Neuronal stem cell (in vitro differentiated cells): ENCODE measurements at places on chromosomes 11 and 22.

DNA sequence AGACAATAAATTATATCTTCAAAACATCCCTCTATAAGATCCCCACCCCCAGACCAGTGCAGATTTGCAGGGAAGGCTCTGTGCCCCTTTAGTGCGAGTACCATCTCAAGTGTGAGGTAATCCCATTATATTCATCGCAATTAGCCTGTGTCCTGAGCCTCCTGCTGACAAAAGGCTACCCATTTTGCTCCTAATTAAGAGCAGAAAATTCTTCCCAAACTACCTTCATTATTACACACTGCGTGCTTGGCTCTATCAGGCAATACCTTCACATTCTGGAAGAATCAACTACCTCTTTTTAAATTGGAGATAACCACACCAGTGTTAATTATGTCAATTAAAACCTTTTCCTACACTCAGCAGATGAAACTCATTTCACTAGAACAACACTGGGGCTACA, 1133.4 kb upstream of the CCDC90B start:
- H3K36me3 ChIP-seq = no peaks in the 10 kb centered on the region
- H3K4me3 ChIP-seq = no peak overlapping the region
- peak; percentile 79 for DNase-seq
- H3K4me1 ChIP-seq = no peaks in the 10 kb centered on the region

DNA sequence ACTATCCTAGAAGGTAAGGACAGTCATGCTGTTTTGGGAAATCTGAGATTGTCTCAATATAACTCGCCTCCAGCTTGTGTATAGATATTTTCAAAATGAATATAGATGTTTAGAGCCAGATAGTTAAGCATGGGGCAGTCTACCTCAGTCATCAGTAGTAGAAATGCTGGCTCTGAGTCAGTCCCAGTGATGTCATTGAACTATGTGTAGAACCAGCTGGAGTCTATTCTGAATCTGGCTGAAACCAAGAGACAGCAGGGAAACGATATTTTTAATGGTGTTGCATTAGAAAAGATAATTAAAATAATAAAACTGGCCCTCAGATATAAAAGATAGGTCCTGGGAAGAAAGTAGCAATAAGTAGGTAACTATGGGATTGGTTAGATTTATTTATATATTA, 25.9 kb downstream of the PIWIL4 start:
- no peaks in the 10 kb centered on the region for H3K36me3 ChIP-seq
- no peaks in the 10 kb centered on the region for H3K4me1 ChIP-seq
- no peak overlapping the region for H3K27ac ChIP-seq

- H3K36me3 ChIP-seq = no peaks in the 10 kb centered on the region
- H3K27me3 ChIP-seq = peaks cover 75% of the 10 kb centered on the region
- H3K27ac ChIP-seq = no peak overlapping the region
- H3K4me3 ChIP-seq = peak overlapping the region; percentile 28
- DNase-seq = no peak
These were observed 759 bp downstream of the CPT1A start for GRCh38 chr11:68840661-68841653.

DNA sequence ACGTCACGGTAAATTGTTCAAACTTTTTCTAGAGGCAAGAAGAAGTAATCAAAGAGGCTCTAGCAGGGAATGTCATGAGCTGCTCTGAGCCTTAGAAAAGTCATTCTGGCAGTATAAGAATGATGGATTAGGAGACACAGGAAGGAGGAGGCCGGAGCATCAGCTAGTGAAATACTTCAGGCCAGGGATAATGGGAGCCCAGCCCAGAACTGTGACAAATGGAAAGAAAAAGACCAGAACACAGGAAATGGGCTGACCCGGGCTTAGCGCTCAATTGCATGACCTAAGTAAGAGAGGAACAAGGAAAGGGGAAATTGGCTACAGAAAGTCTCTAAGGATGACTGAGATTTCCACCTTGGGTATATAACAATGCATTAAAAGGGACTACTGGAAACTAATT, 108.6 kb downstream of the LARGE1 start:
- no peaks in the 10 kb centered on the region for H3K36me3 ChIP-seq
- no peak overlapping the region for H3K27ac ChIP-seq
- no peaks in the 10 kb centered on the region for H3K27me3 ChIP-seq
- no peak for DNase-seq
- no peak overlapping the region for H3K4me3 ChIP-seq
- peaks cover 5% of the 10 kb centered on the region for H3K4me1 ChIP-seq

- no peak overlapping the region for H3K27ac ChIP-seq
- no peaks in the 10 kb centered on the region for H3K4me1 ChIP-seq
These were observed 740.9 kb upstream of the LRRC4C start for GRCh38 chr11:42200311-42200710.

DNA sequence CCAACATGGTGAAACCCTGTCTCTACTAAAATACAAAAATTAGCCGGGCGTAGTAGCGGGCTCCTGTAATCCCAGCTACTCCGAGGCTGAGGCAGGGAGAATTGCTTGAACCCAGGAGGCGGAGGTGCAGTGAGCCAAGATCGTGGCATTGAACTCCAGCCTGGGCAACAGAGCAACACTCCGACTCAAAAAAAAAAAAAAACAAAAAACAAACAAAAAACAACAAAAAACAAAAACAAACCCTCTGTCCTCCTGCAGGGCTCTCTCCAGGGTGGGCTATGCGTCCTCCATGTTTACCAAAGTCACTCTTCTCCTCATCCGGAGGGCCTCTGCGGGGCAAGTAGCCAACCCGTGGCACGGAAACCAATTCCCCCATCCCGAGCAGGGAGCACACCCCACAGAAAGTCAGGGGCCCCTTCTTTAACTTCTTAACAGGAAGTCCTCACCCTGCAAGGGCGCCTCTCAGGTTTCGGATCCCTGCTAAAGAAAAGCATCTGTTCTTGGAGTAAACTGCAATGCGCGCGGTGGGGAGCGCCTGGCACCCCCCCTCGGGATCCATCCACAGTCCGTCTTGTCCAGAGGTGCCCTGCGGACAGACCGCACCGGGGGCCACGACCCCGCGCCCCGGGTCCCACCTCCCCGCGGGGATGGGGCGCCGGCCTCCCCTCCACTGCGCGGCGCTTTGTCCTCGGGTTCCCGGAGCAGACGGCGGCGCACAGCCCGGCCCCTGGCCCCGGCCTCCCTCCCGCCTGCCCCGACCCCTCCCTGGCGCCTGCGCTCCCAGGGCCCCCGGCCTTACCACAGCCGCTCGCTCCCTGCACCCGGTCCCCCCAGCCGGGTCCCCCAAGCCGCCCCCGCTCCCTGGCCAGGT, 712 bp downstream of the CERK start:
- H3K27me3 ChIP-seq = no peaks in the 10 kb centered on the region
- peaks cover 23% of the 10 kb centered on the region for H3K4me1 ChIP-seq
- peaks cover 28% of the 10 kb centered on the region for H3K36me3 ChIP-seq

- H3K27me3 ChIP-seq = no peaks in the 10 kb centered on the region
- no peak for DNase-seq
- H3K36me3 ChIP-seq = no peaks in the 10 kb centered on the region
- no peak overlapping the region for H3K27ac ChIP-seq
- peaks cover 8% of the 10 kb centered on the region for H3K4me1 ChIP-seq
These were observed 8.7 kb upstream of the C1QTNF6 start for GRCh38 chr22:37196539-37197450.

DNA sequence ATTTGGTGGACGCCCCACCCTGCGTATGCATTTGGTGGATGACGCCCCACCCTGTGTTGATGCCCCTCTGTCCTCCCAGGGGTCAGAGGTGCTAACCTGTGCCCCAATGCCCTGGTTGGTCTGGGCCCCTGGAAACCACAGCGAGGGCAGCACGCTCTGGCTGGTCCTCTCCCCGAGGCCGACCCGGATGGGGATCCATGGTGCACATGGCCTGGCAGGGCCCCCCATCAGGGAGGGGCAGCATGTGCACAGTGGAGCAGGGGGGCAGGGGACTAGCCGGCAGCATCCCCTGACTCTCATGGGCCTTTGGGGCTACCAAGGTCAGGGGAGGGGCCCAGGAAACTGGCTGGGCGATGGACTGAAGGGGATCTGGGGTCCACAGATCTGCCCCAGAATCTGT, 7.6 kb upstream of the MUC5AC start:
- no peak for DNase-seq
- no peaks in the 10 kb centered on the region for H3K36me3 ChIP-seq
- no peak overlapping the region for H3K27ac ChIP-seq
- H3K27me3 ChIP-seq = no peaks in the 10 kb centered on the region

- H3K4me3 ChIP-seq = no peak overlapping the region
- no peaks in the 10 kb centered on the region for H3K36me3 ChIP-seq
- no peaks in the 10 kb centered on the region for H3K27me3 ChIP-seq
- H3K4me1 ChIP-seq = no peaks in the 10 kb centered on the region
- H3K27ac ChIP-seq = no peak overlapping the region
These were observed 1585.2 kb upstream of the TENM4 start for GRCh38 chr11:81026032-81026431.

GRCh38 chr11:118607401-118608359, at the start of gene PHLDB1:
PHLDB1 (plus strand) TSS chr11:118607615; CDS start chr11:118613837, 6,222 bp downstream.
- H3K4me1 ChIP-seq = peaks cover 41% of the 10 kb centered on the region
- DNase-seq = no peak
- H3K27me3 ChIP-seq = peaks cover 27% of the 10 kb centered on the region
- no peak within 1 kb of the TSS for H3K27ac ChIP-seq
- peak within 1 kb of the TSS; percentile 78 for H3K4me3 ChIP-seq

DNA sequence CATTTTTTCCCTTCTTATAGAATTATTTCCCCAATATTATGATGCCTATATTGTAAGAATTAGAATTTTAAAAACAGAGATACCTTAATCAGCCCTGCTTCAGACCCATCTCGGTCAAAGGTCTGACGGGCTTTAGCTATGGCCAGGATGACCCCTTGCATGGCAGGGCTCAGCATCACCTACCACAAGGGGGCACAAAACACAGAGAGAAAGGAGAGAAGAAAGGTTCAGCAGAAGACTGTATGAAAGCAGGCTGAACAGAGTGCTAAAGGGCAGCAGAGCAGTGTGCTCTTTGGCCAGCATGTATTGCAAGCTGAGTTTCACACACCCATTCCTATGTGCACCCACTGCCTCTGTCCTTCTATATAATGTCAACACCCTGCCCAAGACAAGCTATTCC, 26.8 kb downstream of the CLDN25 start:
- no peaks in the 10 kb centered on the region for H3K27me3 ChIP-seq
- H3K4me3 ChIP-seq = no peak overlapping the region
- no peaks in the 10 kb centered on the region for H3K4me1 ChIP-seq
- H3K27ac ChIP-seq = no peak overlapping the region
- DNase-seq = peak; percentile 38
- peaks cover 12% of the 10 kb centered on the region for H3K36me3 ChIP-seq

DNA sequence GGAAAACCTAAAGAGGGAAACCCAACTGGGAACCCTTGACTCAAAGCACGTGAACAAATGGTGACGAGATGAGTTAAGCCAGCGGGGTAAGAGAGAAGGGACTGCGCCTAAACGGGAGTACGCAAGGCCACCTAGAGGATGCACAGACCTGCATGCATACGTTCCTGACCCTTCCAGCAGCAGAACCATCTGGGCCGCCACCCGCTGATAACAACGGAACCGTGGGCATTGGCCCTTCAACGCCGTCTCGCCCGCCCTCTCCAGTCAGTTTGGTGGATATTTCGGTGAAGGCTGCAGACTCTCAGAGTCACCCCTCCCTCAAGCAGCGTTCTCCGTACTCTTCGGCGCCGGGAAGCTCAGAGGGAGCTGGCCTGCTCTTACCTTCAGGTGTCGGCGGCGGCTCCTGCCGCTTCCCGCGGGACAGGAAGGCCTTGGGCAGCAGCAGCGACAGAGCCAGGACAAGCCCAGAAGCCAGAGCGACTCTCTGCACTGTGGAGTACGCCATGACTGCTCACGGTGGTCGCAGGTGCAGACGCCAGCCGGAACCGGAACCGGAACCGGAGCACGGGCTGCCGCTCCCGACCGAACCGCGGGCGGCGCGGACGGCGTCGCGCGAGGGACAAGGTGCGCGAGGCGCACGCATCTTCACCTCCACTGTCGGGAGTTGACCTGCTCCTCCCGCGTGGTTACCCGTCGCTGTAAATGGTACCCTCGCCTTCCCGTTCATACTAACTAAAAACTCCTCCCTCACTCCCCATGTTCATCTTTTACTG, at the start of gene RIC3:
Gene RIC3 (minus strand): TSS at position 541 of the 773 bp plus-strand sequence. CDS start 36 bp downstream, at position 505.
- H3K36me3 ChIP-seq = no peaks in the 10 kb centered on the region
- H3K27me3 ChIP-seq = peaks cover 1% of the 10 kb centered on the region
- peak; percentile 18 for DNase-seq
- peak within 1 kb of the TSS; percentile 87 for H3K4me3 ChIP-seq
- peak within 1 kb of the TSS; percentile 30 for H3K27ac ChIP-seq

GRCh38 chr11:11391796-11392463, 38.9 kb upstream of the CSNK2A3 start:
- no peak for DNase-seq
- no peak overlapping the region for H3K4me3 ChIP-seq
- no peaks in the 10 kb centered on the region for H3K27me3 ChIP-seq

DNA sequence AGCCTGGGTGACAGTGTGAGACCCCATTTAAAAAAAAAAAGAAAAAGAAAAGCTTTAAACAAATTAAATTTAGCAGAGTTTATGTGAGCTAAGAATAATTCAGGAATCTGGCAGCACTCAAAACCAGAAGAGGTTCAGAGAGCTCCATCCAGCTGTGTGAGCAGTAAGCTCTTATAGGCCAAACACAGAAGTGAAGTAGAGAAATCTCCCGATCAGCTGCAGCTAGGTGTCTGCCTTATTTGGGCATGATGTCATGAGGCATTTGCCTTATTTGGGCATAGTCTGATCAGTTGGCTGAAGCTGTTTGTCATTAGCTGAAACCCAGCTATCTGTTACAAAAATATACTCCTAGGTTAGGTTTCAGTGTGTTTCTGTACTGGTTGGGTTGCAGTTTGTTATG, 8.2 kb downstream of the MS4A15 start:
- no peak overlapping the region for H3K27ac ChIP-seq
- H3K4me3 ChIP-seq = no peak overlapping the region
- no peaks in the 10 kb centered on the region for H3K4me1 ChIP-seq
- H3K36me3 ChIP-seq = no peaks in the 10 kb centered on the region
- no peak for DNase-seq

- no peaks in the 10 kb centered on the region for H3K36me3 ChIP-seq
- DNase-seq = peak; percentile 77
- peak overlapping the region; percentile 57 for H3K27ac ChIP-seq
- no peaks in the 10 kb centered on the region for H3K27me3 ChIP-seq
- H3K4me3 ChIP-seq = peak overlapping the region; percentile 54
These were observed 925 bp upstream of the KCNJ11 start for GRCh38 chr11:17389211-17389956.

DNA sequence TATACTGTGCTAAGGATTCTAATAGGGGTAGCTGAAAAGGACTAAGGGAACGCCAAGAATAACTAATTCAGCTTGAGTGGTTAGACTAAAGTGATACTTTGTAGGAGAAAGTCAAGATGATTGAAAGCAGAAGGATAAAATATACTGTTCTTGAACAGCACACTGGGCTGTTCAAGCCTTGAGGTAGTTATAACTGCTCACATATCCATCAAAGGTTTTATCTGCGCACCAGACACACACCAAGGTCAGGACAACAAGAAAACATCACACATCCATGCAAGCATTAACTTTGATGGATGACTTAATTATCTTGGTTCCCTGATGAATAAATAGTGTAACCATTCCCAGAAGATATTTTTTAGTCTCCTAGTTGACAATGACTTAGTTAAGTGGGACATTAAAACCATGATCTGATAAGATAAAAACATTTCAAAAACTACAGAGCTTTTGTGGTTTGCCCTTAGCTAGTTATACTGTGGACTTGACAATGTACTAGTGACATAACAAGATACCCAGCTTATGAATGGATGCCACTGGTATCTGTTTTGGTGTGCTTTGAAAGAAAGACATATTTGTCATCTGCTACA, 728.9 kb downstream of the JRKL start:
- no peaks in the 10 kb centered on the region for H3K27me3 ChIP-seq
- H3K4me3 ChIP-seq = no peak overlapping the region
- no peaks in the 10 kb centered on the region for H3K36me3 ChIP-seq
- no peak for DNase-seq
- no peak overlapping the region for H3K27ac ChIP-seq

GRCh38 chr11:132228746-132229325, 858.4 kb downstream of the NTM start:
- no peaks in the 10 kb centered on the region for H3K27me3 ChIP-seq
- H3K4me3 ChIP-seq = no peak overlapping the region
- no peak overlapping the region for H3K27ac ChIP-seq
- no peaks in the 10 kb centered on the region for H3K4me1 ChIP-seq
- H3K36me3 ChIP-seq = no peaks in the 10 kb centered on the region
